ENCODE measurements at places on chromosomes 4 and X. TPM values are rescaled to one million over a fixed set of nuclear protein-coding genes. Genes with fewer than 3 reads are reported as not detected.

Gene TIMM8A
- total RNA-seq = 8.8 TPM

Gene KLHL34
- not detected for total RNA-seq

Gene KLB
- total RNA-seq = not detected

Gene AKAP14
- total RNA-seq = not detected

Gene SMC1A
- 40.0 TPM for total RNA-seq

Gene ZNF185
- total RNA-seq = 4.7 TPM

Gene NIPAL1
- total RNA-seq = 0.90 TPM

Gene MAGEC1
- not detected for total RNA-seq
